ENCODE measurements at places on chromosomes 1 and 21.
A peak's percentile ranks its signal among the peaks of the same experiment; 100 is the strongest.

DNA sequence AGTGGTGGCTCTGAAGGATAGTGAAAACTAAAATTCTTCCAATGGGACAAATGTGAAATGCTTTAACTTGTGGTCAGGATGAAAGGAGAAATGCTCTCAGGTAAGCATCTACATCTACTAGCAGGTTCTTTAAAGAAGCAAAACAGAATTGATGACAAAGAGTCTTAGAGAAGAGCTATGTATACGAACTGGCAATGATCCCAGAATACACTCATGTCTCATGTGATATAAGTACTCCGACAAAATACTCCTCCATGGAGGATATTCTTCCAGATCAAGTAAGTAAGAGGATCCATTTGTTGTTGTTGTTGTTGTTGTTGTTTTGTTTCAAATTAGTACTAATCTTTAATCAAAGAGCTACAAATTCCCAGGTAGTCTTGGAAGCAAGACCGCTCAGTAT, 174.0 kb upstream of the ATP1B1 start:
- DNase-seq, result no peak

- DNase-seq, result no peak
Observed at GRCh38 chr1:230975636-230976035, 3.0 kb downstream of the TTC13 start.

GRCh38 chr1:243542739-243543415, 287.0 kb downstream of the SDCCAG8 start:
- DNase-seq, result no peak

GRCh38 chr1:14112613-14113012, 412.6 kb downstream of the PRDM2 start:
- DNase-seq, result no peak

- peak; percentile 73 for DNase-seq
Observed at GRCh38 chr1:226135059-226135651, 51.4 kb downstream of the ACBD3 start.

DNA sequence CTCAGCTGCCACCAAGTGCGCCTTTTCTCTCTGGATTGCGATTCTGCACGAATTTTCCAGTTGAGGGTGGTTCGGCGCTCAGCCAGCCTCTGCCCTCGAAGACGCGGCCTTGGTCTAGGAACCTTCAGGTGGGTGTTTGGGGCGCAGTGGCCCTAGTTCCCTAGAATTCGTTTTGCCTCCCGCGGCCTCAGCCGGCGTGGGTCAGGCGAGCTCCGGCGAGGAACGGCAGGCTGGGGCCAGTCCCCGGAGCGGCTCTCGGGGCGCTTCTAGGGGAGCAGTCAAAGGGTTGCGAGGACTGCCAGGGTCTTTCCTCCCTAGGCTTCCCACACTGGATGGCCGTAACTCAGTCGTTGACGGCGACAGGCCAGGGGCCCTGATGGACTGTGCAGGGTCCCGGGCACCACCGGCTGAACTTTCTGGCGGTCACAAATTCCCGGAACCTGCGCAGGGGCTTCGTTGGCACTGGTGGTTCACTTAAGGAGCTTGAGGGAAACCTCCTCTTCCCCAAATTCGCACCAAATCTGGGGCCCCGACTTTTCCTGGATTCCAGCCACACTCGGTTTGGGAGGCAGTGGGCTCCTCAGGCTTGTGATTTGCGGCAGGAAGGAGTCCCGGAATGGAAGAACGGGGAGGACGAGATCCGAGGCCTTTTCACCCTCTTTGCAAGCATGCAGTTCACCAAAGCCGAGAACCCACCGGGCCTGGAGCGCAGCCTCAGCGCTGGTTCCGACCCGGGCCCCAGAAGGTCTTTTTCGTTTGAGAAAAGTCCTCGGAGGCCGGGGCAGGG, 1.2 kb downstream of the DMBX1 start:
- DNase-seq, result no peak

- no peak for DNase-seq
Observed at GRCh38 chr1:153030895-153031294, at the start of gene SPRR1B. Gene SPRR1B (plus strand): TSS chr1:153031203. CDS start chr1:153032346, 1,143 bp downstream.

Data from Right ventricle myocardium superior (tissue), 1 donor.